ENCODE measurements at places on chromosomes 4 and X. TPM values are rescaled to one million over a fixed set of nuclear protein-coding genes. Genes with fewer than 3 reads are reported as not detected.

VCX2 gene
- total RNA-seq, result not detected

MAGED4B gene
- total RNA-seq, result 35.9 TPM

PAGE1 gene
- total RNA-seq, result not detected

NDST4 gene
- not detected for total RNA-seq

MBNL3 gene
- 2.2 TPM for total RNA-seq

DNA sequence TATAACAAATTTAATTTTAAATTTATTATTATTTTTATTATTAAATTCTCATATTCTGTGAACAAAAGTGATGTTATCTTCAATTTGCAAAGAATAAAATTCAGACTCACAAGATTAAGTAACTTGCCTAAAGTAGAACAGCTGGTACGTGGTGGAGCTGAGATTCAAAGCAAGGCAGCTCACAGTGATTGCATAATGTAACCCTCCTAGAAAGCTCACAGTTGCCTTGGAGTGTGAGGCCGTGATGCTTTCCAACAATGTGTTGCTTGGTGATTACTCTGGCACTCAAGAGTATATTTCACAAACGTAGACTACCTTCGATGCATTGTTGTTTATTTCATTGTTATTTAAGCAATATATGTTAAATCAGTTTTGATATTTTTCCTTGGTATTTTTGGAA lies 1039.2 kb upstream of the PABPC4L start:
- no peak for DNase-seq

- DNase-seq, result no peak
These were observed 193.9 kb upstream of the GPC4 start for GRCh38 chrX:133609166-133609565.

- DNase-seq, result no peak
These were observed 8.3 kb upstream of the ZXDB start for GRCh38 chrX:57583477-57583876.

DNA sequence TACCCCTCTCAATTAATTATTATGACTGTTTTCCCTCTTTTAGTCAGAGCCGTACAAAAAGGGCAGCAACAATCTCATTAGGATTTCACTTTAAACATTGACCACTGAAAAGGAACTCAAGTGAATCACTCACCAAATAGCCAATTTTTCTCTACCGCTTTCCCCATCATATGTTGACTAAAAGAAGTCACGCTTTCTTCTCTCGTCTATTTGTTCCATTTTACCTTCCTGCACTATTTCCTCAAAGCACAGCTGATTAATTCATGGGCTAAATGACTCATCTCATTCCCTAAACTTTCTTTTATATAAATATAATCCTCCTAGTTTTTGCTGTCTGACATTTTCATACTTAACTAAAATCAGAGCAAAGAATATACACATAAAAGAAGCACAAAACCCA lies 8.2 kb downstream of the MID1 start:
- peak; percentile 67 for DNase-seq

DNA sequence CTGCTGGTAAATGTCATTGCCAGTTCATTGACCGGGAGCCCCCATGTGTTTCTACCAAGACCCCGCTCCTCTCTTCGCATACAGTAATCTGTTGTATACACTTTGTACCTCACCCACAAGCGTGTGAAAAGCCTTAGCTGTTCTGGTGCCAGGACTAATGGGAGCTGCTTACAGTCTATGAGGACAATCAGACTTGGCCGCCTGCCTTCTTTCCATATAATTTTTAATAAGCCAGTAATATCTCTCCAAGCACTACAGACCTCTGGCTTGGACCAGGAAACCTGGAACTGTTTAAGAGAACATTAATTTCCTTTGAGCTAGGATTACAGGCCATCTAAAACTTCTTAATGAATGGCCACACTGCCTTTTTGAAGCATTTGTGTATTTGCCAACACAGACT lies 149.7 kb upstream of the MSX1 start:
- DNase-seq, result no peak

DNA sequence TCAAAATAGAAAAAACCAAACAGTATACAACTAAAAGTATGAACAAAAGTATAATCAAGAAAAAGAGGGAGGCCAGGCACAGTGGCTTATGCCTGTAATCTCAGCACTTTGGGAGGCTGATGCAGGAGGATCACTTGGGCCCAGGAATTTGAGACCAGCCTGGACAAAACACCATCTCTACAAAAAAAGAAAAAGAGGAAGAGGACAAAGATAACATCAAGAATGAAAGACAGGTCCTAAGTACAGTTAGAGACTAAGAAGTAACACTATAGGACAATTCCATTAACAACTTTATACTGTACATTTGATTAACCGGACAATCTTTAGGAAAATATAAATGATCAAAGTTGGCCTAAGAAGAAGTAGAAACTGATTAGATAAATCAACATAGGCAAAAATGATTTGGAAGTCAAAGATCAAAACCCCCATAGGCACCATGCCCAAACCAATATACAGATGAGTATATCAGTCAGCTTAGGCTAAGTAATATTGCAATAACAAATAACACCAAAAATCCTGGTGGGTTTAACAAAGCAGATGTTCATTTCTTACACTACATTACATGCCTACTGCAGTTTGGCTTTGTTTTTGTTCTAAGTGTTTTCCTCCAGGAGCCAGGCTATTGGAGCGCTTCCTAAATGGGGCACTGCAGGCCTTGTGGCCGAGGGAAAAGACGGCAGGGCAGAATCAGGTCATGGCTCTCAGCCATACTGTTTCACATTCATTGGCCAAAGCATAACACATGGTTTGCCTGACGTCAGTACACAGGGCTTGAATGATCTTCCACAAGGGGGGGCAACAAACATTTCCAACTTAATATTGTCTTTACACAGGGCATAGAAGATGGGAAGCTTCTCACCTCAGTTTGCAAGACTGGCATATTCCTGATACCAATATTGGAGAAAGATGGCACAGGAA lies 42.2 kb upstream of the HGFAC start:
- peak; percentile 55 for DNase-seq

DNA sequence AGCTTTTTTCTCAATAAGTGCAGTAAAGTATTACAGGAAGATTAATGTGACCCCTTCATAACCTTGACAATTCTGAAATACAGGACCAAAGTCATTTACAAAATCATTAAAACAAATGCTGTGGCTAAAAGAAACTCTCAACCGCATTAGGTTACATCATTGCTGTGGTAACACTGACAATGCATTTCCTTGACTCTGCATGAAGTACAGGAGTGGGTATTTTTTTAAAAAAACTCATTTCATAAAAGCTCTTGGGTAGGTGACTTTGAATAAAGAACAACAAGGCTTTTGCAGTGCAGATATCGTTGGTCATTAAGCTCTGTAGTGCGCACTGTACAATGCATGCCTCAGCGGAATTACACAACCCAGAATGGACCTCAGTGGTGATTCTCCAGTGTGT lies 23.4 kb upstream of the XK start:
- no peak for DNase-seq

- DNase-seq, result no peak
These were observed 330.5 kb upstream of the ZFP42 start for GRCh38 chr4:187665086-187665485.

DNA sequence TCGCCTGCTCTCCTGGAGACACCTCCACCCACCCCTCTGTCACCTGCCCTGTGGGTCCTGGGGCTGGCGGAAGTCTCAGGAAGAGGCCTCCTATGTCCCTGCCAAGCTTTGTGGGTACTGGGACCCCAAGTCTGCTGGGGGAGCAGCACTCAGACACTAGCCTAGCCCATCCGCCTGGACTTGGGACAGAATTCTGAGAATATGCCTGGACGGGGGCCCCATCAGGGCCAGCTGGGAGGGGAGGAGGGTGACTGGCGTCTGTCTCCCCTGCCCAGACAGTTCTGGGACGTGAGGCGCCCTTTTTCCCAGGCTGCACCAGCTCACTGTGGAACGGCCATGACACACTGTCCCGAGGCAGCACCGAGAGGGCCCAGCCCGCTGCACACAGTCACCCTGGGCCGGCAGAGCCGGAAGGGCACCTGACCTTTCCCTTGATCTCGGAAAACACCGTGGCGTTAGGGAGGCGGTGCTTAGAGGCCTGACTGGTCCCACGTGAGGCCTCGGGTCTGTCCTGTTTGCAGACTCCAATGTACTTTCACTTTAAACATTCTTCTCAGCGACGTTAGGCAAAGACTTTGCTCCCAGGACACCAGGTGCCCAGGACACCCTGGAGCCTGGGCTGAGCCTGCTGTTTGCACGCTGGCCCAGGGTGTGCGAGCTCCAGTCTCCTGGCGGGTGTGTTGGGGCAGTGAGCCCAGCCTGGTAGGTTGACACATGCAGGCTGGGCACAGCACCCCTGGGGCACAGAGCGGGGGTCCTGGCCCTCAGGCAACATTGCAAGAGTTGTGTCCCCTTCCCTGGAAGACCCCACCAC lies 700 bp downstream of the SLC26A1 start:
- DNase-seq, result peak; percentile 82

- DNase-seq, result peak; percentile 61
These were observed 568 bp downstream of the NIPAL1 start for GRCh38 chr4:48017108-48017571.

DNA sequence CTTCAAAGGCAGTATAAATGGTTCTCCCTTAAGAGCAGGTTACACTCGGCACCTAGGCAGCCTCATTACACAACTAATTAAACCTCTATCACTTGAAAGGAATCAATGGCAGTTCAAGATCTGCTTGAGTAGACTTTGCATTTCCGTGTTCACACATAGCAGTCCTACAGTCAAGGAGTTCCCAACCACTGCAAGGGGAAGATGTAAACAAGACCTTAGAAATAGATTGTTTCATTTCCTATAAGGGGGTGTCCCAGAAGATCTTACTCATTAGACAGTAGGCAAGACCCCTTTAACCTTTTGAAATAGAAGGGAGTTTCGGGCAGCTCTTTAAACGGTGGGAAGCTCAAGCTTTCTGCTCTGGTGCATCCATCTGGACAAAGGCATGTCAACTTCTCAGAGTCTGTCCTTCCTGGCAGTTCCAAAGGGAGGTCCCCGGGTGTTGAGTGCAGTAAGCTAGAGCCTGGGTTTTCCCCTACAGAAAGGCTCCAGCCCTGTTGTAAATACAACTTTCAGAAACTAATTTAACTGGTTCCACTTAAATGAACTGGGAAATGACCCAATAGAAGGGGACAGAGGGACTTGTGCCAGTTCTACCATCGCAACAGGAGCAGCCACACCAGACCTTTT lies 150.8 kb downstream of the RBMX2 start:
- DNase-seq, result no peak
